Aorta (tissue), 5 donors: ENCODE measurements at places on chromosomes 5 and 9. TPM values are rescaled to one million over a fixed set of nuclear protein-coding genes. Genes with fewer than 3 reads are reported as not detected.

DNA sequence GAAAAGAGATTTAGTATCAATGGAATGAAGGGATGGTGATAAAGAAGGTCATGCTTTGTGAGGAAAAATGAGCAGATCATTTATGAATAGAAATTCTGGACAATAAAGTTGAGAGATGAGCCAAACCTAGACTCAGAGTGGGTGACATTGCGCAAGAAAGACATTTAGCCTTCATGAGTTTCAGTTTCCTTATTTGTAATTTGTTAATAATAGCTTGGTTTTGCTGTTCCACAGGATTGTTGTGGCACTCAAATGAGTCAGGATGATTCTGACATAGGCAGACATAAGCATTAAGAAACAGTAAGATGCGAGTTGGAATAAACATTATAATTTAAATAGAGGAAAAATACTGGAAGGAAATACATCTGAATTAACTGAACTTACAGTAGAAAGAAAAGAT is 34.8 kb downstream of the ITGA2 start:
- no peak for DNase-seq

GRCh38 chr5:66337626-66338226 is 193.6 kb downstream of the SREK1 start:
- no peak for DNase-seq

GRCh38 chr5:59236986-59237385 is 654.1 kb downstream of the RAB3C start:
- DNase-seq = no peak

FAM174A gene
- 23.2 TPM for total RNA-seq

C5 gene
- 11.4 TPM for total RNA-seq

ECM2 gene
- total RNA-seq = 65.6 TPM

- DNase-seq = no peak
Measured at GRCh38 chr9:112552229-112553056, 65.8 kb downstream of the KIAA1958 start.

DNA sequence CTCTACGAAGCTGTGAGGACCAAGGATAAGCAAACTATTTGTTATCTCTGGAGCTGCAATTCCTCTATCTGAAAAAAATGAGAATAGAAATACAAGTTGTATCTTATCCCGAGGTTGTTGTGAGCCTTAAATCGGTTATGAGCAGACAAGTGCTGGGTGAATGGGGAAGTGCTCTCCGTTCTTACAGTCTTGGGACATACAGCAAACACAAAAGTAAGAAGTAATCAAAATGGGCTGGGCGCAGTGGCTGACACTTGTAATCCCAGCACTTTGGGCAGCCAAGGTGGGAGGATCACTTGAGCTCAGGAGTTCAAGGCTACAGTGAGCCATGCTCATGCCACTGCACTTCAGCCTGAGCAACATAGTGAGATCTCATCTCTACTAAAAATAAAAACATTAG is 31.7 kb downstream of the ITK start:
- no peak for DNase-seq

ALDH1A1 gene
- 107 TPM for total RNA-seq

- DNase-seq = no peak
Measured at GRCh38 chr9:137027369-137028262, at the start of gene ABCA2. Gene ABCA2 (minus strand): TSS chr9:137028237. CDS start chr9:137028140, 97 bp downstream.

NEK6 gene
- 72.8 TPM for total RNA-seq

SHOC1 gene
- total RNA-seq = 0.15 TPM

CATSPER3 gene
- 0.29 TPM for total RNA-seq
